Activated CD4-positive, alpha-beta T cell treated with anti-CD3 and anti-CD28 coated beads, Interleukin-2, amount 50 U/mL, for 48 hours (primary cell): ENCODE measurements at places on chromosomes 7 and 10.

GRCh38 chr10:116029826-116030225, 243.2 kb downstream of the GFRA1 start:
- DNase-seq, result no peak

DNA sequence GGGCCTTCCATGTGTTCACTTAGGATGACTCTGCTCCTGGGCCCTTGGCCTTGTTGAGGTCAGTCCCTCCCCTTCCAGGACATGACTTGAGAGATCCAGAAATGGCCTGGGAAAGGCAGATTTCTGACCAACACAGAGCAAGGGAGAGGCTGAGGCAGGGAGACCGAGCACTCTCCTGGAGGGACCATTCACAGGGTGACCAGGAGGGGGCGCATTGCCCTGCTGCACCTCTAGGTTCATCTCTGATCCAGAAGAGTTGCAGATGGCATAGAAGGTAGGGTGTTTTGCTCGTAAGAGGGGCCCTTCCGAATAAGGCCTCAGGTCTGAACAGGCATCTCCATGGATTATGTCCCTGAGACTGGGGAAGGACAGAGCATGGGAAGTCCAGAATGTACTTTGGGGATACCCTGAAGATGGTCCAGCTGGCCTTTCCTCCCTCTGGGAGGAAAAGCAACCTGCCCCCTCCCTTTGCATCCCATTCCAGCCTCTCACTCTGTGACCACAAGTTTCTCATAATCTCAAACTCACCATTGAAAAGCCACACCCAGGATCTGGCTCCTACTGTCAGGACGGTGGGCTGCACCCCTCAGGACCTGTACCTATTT, 6.6 kb downstream of the DMBT1 start:
- peak; percentile 59 for DNase-seq

DNA sequence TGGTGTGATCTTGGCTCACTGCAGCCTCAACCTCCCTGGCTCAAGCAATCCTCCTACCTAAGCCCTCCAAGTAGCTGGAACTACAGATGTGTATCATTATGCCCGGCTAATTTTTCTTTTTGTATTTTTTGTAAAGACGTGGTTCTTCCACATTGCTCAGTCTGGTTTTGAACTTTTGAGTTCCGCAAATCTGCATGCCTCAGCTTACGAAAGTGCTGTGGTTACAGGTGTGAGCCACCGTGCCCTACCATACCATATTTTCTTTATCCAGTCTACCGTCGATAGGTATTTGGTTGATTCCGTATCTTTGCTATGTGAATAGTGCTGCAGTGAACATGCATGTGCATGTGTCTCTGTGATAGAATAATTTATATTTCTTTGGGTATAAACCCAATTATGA, 6.5 kb downstream of the ZNF107 start:
- DNase-seq, result no peak

DNA sequence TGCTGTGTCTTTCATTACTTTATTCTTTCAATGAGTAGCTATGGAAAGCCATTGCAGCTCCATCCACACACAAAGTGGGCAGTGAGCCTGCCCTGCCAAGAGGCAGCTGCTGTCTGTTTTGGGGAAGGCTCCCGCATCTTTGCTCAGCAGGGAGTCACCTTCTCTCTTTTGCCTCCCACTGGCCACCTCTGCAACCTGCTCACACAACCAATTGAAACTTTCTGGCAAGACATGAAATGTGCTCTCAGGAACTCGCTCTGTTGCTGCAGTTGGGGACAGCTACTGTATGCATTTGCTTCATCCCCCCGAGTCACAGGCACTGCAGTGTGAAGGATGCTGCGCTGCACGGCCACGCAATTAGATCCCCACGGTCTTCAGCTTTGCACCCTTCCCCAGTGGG, 244.8 kb upstream of the NFE2L3 start:
- DNase-seq, result no peak

DNA sequence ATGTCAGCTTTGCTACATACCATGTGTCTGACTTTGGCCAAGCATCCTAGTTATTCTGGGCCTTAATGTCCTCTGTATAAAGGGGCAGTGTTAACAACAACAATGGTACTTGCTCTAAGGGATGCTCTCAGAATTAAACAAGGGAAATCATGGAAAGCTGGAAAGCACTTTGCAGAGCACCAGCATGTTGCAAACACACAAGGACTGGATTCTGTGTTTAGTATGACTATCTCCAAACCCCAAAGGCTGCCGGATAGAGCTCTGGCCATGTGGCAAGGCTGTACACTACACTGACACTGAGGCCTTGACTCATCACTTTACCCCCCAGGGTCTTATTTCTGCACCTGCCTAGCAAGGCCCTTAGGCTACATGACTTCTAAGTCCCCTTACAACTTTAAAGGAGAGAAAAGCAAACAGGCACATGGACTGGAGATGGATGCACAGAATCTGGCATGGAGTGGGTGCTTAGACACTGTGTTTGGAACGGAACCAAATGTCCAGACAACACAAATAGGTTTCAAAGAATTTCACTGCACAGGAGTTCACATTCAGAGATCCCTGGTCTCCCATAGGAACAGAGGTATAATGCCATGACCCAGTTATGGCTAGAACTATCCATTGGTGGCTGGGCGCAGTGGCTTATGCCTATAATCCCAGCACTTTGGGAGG, 74.6 kb downstream of the FAM13C start:
- DNase-seq, result no peak

- no peak for DNase-seq
Observed at GRCh38 chr7:30705008-30705407, 22.8 kb upstream of the CRHR2 start.

GRCh38 chr10:19788075-19788686, 28.1 kb upstream of the PLXDC2 start:
- DNase-seq, result peak; percentile 6

GRCh38 chr7:52406808-52407207, 628.6 kb upstream of the POM121L12 start:
- DNase-seq, result no peak

GRCh38 chr10:97651773-97652172, 11.3 kb downstream of the PI4K2A start:
- DNase-seq, result no peak

DNA sequence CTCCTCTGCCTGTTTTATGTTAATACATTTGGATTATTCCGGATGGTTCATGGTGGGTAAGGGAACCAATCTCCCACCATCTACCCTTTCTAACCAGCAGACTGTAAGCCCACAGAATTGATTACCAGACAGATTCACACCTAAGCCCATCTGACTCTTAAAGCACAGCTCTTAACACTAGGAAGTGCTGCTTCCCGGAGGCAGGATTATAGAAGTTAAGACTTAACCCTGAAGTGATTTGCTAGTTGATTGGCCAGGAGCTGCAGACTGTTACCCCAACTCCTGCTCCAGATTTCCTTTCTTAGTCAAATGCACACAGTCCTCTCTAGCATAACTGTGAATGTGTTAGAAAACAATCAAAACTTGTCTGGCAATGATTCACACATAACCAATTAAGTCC, 221.7 kb downstream of the CDK14 start:
- no peak for DNase-seq
